ENCODE measurements at places on chromosomes 4 and X.

GRCh38 chr4:168573870-168574269 is 77.0 kb downstream of the PALLD start:
- no peak for DNase-seq

DNA sequence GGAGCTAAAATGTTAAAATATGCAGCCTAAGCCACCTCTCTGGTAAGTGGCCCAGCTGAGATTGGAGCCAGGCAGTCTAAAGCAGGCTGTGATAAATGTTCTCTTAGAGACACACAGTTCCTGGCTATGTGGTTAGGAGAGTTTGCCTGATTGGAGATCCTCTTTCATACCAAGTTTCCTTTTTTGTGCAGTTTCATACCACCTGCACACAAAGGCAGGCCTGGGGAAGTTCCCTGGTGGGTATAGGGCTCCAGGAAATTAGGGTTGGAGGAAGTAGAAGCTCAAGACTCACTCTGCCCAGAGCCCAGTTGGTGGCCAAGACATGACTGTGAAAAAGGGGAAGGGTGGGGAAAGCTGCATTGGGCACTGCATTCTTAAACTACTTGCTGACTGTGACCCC is 16.9 kb downstream of the CYBB start:
- no peak for DNase-seq

GRCh38 chr4:183408796-183409195 is 35.6 kb upstream of the CDKN2AIP start:
- DNase-seq: no peak

GRCh38 chrX:15744181-15744867 is 6.3 kb downstream of the CA5B start:
- DNase-seq: no peak

DNA sequence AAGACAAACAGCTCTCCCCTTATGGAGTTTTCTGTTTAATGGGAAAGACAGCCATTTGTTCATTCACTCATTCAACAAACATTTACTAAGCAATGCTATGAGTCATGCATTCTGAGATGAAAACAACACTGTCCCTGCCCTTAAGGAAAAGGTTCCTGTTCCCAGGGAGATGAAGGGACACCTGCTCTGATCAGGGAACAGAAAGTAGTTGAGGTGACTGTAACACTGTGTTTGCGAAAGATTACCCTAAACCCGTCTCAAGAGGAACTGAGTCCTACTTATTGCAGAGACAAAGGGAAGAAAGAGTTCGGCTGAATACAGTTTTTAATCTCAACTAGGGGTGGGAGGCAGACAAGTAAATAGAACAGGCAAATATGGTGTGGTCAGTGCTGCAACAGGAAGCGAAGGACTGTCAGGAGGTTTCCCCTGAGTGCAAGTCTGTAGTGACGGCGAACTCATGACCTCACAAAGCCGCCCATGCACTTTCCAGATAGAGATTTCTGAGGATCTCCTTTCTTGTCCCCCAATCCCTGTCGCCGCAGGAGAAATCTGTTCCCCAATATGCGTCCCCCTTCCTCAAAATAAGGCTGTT is 712 bp downstream of the STX18 start:
- no peak for DNase-seq

GRCh38 chr4:104099141-104099540 is 379.4 kb upstream of the TACR3 start:
- DNase-seq: no peak
